ENCODE measurements at places on chromosomes 7 and 10.

DNA sequence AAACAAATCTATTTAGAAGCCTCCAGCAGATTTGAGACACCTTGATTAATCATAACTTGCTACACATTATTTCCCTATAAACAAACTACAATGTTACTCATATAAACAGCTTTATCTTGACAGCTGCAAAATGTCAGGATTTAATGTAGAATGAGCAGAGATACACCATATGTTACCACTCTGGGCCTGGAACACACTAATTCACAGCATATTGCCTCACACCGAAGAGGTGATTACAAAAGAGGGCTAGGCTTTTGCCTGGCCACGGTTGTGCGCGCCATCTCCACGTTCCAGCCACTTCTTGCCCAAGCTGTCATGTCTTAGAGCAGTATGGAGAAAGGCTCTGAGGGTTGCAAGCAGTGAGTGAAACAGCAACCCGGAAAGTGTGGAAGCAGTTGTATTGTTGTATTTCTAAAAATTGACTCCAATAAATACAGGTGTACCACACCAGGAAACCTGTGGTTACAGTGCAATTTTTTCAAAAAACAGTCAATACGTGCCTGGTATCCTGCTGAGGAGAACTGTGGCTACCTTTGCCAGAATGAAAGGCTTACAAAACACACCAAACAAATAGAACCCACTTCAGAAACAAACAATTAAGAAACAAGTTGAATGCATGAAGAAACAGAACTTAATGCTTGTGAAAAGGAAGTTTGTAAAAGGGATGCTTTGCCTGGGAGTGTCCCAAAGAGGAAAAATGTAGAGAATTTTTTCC, 498.1 kb downstream of the PLXNA4 start:
- DNase-seq = no peak

- no peak for DNase-seq
These were observed 166.3 kb downstream of the ZNF438 start for GRCh38 chr10:30865141-30865926.

- DNase-seq = peak; percentile 85
These were observed at the start of gene BMPER for GRCh38 chr7:33905389-33906032. Gene BMPER, plus strand, starts transcription at chr7:33905539. Its CDS starts 75 bp downstream, at chr7:33905614.

DNA sequence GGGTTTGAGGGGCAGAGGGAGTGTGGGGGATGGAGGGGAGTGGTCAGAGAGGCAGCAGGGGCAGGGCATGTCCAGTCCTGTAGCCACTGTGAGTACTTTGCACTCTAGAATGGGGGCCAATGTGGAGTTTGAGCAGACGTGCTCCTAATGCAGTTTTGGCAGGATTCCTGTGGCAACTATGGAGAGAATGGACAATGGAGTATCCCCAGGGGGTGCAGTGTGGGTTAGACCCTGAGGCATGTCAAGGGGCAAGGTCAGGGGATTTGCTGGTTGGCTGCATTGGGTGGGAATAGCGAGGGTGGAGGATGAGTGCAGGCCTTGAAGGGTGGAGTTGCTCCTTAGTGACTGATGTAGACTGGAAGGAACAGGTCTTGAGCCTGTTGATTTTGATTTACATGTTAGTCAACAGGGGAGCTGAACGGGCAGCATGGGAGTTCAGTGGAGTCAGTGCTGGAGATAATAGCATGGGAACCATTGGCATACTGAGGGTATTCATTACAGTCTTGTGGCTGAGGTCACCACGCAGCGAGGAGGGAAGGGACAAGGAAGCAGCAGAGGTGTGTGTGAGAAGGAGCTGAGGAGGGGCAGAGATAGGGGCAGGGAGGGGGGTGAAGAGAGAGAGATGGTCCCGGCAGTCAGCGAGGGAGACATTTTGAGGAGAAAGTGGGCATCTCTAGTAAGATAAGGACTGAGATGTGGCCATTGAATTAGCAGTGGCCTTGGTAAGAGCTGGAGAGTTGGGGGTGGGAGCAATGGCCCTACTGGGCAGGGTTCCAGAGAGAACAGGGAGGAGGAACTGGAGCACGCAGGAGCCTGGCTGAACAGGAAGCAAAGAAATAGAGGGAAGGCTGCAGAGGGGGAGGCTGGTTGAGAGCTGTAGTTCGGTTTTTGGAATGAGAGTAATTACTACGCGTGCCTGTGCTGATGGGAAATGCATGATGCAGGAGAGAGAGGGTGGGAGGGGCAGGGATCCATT, 112.7 kb downstream of the CCNY start:
- no peak for DNase-seq

GRCh38 chr10:132407846-132408278, 10.9 kb downstream of the PWWP2B start:
- peak; percentile 23 for DNase-seq

DNA sequence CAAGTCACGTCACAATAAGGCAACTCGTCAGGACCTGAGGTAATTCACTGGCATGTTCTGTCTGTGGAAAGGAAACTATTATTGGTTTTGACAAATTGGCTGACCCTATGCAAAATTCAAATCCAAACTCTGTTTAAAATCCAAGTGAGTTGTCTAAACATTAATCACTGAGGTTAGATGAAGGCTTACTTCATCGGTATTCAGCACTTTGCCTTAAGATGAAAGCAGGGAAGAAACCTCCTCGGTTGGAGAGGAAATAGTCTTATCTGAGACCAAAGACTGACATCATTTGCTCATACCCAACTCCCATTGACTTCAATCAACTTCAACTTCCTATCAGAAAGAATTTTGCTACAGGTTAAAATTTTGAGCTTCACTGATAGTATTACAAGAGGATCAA, 355.1 kb upstream of the MBL2 start:
- DNase-seq = no peak

GRCh38 chr10:19730907-19731217, 85.4 kb upstream of the PLXDC2 start:
- peak; percentile 21 for DNase-seq

DNA sequence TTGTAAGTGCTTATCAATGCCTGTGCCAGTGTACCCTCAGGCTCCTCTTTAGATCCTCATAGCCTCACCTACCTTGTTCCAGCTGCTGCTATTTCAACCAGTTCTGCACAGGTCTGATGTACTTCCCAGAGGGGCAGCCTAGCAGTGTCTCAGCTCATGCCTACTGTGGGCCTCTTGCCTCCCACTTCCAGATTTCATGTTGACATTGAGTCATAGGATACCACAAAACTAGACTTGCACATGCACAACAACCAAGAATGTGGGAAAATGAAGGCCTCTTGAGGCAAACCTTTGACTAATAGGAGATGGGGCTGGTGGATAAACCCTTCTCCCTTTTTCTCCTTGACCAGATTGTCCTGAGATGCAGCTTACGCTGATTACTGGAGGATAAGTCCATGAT, 31.0 kb downstream of the PON3 start:
- DNase-seq = peak; percentile 36

- peak; percentile 59 for DNase-seq
These were observed 7.0 kb upstream of the EVX1 start for GRCh38 chr7:27235387-27236311.

GRCh38 chr7:47482013-47482875, 99.7 kb downstream of the TNS3 start:
- peak; percentile 95 for DNase-seq

- DNase-seq = no peak
These were observed 758.7 kb upstream of the CELF2 start for GRCh38 chr10:10259013-10259412.

GRCh38 chr7:4406288-4407058, 275.6 kb upstream of the FOXK1 start:
- no peak for DNase-seq

- DNase-seq = no peak
These were observed 60.4 kb downstream of the RNLS start for GRCh38 chr10:88522715-88523114.

GRCh38 chr10:69801094-69801433, 642 bp upstream of the COL13A1 start:
- peak; percentile 70 for DNase-seq

- no peak for DNase-seq
These were observed 151.6 kb upstream of the VSTM2A start for GRCh38 chr7:54390565-54390964.

DNA sequence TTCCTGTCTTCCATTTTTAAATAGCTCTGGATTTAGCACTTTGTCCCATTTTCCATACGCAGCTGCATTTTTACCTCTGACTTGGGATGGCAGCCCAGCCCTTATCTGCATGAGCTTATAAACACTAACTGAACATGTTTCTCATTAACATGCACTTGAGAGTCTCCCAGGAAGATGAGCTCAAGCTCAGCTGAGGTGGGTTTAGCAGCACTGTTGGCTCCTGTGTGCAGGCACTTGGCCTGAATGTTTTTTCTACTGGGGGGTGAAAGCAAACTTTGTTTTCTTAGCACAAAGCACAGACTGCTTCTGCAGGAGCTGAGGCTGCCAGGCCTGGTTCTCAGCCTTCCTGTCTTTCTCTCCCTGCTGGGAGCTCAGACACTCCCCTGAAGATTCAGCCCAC, 1093.6 kb upstream of the AUTS2 start:
- no peak for DNase-seq

DNA sequence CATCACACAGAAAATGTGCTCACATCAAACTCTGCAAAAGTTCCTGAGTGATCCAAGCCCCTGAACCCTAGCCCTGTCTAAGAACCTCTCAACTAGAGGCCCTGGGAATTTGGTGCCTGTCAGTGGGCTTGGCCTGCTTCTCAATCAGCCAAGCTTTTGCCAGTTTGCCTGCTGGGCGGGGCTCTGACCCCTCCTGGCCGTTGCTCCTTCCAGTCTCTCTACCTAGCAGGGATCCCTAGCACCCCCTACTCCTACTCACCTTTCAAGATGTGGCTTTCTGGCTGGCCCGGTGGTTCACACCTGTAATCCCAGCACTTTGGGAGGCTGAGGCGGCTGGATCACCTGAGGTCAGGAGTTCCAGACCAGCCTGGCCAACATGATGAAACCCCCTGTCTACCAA, 2.1 kb downstream of the KLRG2 start:
- DNase-seq = no peak

DNA sequence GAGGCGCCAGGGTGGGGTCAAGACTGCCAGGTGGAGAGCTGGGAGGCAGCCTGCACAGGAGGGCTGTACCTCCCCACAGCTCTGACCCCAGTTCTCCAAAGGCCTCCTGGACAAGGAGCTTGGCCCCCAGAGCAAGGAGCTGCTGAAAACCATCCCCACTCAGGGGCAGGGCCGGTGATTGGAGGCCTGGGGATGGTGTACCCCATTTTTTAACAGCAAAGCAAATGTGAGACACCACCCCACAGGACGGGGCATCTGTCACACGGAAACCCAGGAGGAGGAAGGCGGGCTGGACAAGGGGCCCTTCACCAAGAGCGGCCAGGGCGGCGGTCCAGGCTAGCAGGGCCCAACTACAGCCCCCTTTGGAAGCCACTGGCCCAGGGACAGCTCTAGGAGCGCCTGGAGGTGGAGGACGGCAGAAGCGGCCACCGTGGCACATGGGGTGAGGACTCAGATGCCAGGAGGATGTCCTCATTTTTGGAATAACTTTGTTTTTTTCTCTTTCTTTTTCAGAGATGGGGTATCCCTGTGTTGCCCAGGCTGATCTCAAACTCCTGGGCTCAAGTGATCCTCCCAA, 56.4 kb upstream of the TNRC18 start:
- DNase-seq = no peak

- no peak for DNase-seq
These were observed 4.6 kb downstream of the GRID2IP start for GRCh38 chr7:6546498-6547251.

DNA sequence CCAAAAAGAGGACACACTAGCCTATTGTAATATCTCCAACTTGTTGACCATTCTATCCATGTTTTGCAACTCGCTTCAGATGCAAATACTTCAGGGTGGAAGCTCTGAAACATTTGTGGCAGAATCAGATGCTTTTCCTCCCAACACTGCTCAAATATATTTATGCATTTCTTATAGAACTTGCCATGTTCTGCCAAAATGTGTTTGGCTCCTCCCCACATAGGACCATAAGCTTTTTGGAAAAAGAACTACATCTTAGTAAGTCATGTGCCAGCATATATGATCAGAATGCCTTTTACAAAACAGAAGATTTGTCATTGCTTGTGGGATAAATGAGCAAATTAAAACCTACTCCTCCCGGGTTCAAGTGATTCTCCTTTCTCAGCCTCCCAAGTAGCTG, 484.5 kb downstream of the TNS3 start:
- no peak for DNase-seq

GRCh38 chr10:61283481-61284221, 169.5 kb downstream of the TMEM26 start:
- peak; percentile 48 for DNase-seq

GRCh38 chr7:50735333-50735732, 47.4 kb downstream of the GRB10 start:
- DNase-seq = no peak

DNA sequence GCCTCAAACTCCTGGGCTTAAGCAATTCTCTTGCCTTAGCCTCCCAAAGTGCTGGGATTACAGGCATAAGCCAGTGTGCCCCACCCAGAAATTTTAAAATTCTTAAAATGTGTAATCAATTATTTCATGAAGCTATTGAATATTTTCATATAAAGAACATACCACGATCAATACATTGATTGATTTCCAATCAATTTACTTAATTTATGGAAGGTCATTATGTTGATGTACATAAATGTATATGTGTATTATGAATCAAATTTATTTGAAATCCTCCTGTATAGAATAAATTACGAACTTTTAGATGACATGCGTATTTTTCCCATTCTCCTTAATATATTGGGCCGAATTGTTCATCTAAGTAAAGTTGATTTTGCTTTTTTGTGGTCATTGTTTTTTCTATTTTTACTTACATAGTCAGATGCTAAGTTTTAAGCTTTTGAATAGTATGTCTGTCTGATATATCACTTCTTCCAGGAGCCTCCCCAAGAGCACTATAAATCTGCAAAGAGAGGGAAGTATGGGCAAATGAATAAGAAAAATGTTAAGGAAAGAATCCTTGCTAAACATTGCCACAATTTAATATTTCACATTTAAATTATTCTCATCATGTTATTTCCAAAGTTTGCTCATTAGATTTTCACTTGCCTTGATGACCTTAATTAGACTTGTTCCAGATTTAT, 35.3 kb downstream of the SKIDA1 start:
- DNase-seq = no peak

- DNase-seq = no peak
These were observed 84.0 kb downstream of the SNX13 start for GRCh38 chr7:17856251-17856650.

- DNase-seq = peak; percentile 10
These were observed 178.5 kb downstream of the MACC1 start for GRCh38 chr7:20038676-20039075.

DNA sequence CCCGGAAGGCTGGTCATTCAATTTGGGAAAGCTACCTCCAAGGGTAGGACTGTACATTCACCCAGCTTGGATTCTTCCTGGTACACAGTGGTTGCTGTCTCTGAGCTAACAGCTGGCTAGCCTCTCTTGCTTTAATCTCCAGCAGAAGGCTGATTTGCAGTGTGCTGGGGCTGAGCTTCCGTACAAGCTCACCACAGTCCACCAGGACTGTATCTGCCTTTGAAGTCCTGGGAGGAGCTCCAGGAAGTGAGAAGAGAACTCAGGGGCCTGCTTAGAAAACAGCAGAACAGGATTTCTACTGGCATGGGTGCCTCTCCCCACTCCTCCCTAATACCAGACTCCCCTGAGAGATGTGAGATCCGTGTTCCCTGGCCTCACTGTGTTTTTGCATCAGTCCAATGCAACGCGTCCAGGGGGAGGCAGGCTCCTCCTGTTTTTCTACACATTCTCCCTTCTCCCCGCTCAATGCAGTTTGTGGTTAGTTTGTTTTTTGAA, 6.6 kb downstream of the AFAP1L2 start:
- DNase-seq = peak; percentile 10

All from GM23248 (cell line).